ENCODE measurements at places on chromosomes 11 and 22.

- DNase-seq = no peak
Measured at GRCh38 chr22:21098099-21098671, 52.4 kb downstream of the LRRC74B start.

- DNase-seq = no peak
Measured at GRCh38 chr22:28978158-28978557, 83.5 kb downstream of the C22orf31 start.

- no peak for DNase-seq
Measured at GRCh38 chr11:91160661-91161060, 937.8 kb upstream of the CHORDC1 start.

DNA sequence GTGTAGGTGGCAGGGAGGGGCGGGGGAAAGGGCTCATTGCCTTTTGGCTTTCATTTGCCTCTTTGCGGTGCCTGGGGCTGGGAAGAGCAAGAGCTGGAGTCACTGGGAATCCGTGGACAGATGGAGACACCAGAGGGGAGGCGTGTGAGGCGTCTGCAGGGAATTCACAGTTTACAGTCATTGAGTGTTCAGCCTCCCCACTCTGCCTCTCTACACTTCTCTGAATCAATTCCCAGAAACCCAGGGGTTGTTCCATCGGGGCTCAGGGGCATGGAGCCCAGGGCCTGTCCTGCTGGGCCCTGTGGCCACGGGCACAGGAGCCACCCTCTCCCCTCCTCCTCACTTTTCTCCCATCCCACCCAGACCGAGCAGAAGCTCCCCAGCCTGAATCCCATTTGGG, 160.5 kb upstream of the NAV2 start:
- DNase-seq = no peak

GRCh38 chr11:134582770-134583095, 170.7 kb upstream of the B3GAT1 start:
- no peak for DNase-seq

DNA sequence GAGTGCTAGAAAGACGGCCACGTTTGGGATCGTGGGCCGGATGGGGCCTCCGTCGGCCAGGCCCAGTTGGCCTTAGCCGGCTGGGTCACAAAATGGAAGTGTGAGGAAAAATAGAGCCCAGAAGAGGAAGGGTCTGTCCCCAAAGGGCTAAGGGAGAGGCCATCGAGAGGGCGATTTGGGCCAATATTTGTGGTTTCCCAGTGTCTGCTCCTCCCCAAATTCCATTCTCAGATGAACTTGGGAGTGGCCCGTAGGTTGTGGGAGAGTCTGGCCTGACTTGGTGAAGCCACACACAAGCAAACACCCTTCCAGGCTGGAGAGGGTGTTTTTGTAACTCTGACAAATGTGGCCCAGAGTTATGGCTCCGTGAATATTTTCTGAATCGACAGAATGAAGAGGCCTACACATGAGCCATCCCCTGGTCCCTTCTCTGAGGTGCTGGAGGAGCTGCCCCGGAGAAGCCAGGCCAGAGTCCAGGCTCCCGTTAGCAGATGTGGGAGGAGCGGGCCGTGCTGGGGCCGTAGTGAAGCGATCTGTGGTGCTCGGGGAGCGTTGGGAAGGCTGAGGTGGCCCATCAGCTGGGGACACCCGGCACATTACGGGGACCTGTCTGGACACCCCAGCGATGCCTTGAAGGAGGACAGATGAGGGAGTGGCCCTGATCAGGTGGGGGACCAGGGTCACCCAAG, 73.5 kb upstream of the PPARA start:
- no peak for DNase-seq

DNA sequence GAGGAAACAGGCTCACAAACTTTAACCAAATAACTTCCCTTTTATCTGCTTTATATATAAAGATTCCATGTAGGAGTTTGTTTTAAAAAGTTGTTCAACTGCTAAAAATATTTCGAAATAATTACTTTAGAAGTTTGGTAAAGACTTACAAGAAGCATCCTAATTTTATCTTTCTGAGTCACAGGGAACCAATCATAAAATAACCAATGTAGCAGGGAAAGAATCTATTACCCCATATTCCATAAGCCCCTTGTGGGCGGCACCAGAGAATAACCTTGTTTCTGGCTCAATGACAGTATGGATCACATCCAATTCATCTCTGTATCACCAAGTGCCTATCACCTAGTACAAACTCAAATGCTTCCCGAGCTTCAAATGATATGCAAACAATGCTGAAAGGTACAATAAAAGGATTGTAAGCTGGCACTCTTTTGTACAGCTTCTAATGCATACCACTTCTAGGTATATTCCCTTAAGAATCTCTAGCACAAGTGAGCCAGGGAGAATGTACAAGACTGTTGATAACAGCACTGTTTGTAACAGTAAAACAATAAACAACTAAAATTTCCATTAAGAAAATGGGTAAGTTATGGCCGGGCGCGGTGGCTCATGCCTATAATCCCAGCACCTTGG, 158.4 kb downstream of the ATG16L2 start:
- DNase-seq = no peak

DNA sequence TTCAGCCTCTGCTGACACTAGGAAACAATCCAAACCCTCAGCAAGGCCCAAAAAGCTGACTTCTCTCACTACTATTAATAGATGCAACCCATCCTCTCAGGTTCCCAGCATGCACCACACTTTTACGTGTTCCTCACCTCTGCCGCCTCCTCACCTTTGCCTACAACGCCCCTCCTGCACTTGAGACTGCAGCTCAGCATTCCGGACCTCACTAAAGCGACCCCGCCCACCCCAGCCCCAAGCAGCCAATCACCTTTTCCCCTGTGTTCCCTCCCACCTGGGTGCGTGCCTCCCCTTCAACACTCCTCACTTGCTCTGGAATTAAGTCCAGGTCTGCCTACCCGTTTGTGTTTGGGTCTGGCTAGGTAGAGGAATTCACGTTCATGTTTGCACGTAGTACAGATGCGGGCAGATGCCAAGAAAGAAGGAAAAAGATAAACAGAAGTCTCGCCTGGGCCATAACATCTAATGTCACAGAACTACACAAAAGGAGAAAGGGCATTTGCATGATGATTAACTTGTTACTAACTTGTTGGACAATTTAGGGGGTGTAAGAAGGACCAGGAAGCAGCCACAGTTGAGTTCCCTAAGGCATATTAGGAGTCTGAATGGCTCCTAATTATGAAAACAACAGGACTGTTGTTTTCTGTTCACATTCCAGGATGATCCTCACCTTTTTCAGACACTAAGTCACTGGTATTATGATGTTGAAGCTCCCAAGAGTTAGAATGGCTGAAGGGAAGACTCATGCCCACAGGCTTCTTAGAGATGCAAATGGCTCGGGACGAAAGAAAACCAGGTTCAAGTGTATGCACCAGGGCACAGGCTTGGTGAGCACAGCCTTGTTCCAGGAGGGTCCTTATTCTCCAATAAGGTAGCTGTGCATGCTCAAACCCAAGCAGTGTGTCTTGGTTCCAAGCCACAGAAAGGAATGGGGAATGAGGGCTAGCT, 102.2 kb downstream of the MICAL3 start:
- DNase-seq = no peak

DNA sequence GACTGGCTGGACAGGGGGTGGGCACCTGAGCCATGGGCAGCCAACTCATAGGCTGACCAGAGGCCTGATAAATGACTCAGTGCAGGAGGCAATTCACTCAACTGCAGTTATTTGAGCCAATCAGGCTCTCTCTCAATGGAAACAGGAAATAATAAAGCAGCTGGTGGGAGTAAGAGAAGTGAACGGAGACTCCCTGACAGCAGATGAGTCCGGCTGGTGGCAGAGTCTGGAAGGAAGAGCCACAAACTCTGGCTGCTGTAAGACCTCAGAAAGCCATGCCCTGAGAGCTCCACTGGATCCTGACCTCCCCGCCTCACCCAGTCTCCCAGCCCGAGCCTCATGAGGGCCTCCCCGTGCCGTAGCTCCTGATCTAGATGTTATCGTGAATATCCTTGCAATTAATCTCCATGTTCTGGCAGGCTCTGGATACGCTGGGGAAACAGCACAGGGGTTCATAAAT, 69.8 kb downstream of the TRIM29 start:
- DNase-seq = no peak

DNA sequence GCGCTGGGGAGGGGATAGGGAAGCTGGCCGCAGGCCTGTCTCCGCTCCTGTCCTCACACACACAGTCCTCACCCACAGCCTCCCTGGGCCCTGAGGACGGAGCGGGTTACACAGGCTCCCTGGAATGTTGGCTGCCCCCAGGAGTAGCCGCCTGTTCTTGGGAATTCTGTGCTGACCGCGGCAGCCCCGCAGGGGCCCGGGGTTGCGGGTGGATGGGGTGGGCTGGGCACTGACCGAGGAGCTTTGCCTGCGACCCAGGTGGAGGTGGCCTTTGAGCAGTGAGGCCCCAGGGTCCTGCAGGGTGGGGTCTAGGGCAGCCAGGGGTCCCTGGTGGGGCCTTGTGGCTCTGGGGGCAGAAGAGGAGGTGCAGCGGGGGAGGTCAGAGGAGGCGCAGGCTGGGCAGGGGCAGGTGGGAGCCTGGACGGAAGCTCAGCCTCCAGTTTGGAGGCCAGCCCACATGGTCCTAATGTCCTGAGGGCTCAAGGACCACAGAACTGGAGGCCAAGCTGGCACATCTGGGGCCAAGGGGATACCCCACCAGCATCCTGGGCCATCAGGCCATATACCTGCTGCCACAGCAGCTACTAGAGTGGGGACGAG, 6.6 kb upstream of the MRGPRG start:
- DNase-seq = no peak

DNA sequence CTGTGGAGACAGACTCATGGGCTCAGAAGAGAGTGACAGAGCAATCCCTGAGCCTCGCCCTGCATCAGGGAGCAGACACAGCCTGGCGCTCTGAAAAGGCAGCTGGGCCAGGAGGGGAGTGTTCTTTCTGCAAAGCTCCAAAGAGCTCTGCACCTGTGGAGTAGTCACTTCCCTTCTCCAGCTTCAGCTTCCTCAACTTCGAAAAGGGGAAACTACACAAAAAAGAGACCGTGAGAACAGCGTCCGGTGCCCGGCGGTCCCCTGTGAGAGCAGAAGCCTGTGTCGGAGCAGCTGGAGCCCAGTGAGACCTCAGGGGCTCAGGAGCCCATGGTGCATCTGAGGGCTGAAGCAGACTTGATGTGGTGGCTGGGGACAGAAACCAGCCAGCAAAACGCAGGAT, 35.1 kb downstream of the TP53I11 start:
- no peak for DNase-seq

- no peak for DNase-seq
Measured at GRCh38 chr11:34512840-34513681, 533 bp downstream of the ELF5 start.

GRCh38 chr22:46673205-46673604, 53.0 kb downstream of the GRAMD4 start:
- no peak for DNase-seq
